C1 segment of cervical spinal cord (tissue), 14 donors: ENCODE measurements at places on chromosomes 1 and 21.

DNA sequence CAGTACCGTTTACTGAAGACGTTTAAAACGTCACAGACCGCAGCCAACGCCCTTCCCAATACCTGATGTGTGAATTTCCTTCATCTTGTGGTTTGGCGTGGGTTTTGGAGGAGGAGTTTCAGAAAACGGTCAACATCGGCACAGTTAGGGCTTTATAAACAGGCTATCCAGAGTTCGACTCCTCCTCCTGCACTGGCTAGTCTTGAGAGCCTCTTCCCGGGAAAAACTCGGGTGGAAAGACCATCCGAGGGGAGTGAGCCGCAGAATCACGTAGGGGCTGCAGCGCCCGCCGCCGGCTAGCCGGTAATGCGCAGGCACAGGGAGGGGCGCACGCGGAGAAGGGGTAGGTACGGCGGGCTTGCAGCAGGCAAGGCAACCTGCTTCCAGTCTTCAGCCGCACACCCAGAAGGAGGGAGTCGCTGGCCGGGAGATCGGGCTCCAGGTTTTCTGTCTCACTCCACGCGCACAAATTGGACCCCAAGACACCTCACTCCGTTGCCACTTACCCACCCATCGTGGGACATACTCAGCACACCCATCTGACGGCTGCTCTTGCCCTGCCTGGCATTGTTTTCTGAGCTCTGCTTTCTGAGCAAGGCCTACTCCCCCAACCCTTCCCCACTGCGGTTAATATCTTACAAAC lies 25.4 kb downstream of the SLC19A2 start:
- no peak for DNase-seq

- no peak for DNase-seq
Observed at GRCh38 chr1:105874621-105875020, 1181.9 kb upstream of the PRMT6 start.

- DNase-seq: peak; percentile 23
Observed at GRCh38 chr1:20361805-20362381, 71.2 kb downstream of the VWA5B1 start.

- DNase-seq: no peak
Observed at GRCh38 chr1:109228167-109228566, 14.4 kb downstream of the SARS1 start.
